ENCODE measurements at places on chromosomes 1 and 21.
A peak's percentile ranks its signal among the peaks of the same experiment; 100 is the strongest.

DNA sequence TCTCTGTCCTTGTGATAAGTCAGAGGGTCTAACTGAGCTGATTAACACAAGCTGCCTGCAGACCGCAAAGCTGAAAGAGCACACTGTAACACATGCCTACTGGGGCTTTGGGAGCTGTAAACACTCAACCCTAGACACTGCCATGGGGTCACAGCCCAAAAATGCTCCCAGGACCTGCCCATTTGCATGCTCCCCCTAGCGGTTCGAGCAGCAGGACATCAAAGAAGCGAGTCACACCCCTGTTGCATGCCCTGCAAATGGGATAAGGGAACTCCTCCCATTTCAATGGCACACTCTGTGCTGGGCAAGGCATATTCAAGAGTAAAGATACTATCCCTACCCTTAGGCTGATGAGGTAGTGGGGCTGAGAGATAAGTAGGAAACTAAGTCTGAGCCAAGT lies 22.8 kb downstream of the LCE3E start:
- DNase-seq: no peak

- DNase-seq: no peak
Observed at GRCh38 chr1:97630948-97631347, 289.9 kb downstream of the DPYD start.

GRCh38 chr1:159188375-159188788 lies 16.3 kb upstream of the ACKR1 start:
- DNase-seq: no peak

DNA sequence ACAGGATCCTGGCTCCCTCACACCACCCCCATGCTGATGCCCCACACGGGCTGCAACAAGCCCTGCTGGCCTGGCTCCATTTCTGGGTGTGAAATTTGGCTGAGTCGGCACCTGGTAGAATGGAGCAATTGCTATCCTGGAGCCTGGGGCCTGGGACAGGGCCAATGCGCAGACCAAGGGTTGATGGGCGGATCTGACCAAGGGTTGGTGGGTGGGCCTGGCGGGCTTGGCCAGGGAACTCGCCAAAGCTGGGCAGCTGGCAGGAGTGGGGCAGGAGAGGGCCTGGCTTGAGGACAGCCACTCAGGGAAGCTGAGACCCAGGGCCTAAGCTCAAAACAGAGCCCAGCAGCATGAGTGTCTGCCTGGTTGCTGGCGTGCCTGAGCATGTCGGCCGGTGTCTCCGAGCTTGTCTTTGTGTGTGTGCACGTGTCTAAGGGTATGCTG lies 70.9 kb upstream of the POU3F1 start:
- DNase-seq: no peak

- DNase-seq: no peak
Observed at GRCh38 chr1:99590578-99591209, 55.2 kb upstream of the PALMD start.

DNA sequence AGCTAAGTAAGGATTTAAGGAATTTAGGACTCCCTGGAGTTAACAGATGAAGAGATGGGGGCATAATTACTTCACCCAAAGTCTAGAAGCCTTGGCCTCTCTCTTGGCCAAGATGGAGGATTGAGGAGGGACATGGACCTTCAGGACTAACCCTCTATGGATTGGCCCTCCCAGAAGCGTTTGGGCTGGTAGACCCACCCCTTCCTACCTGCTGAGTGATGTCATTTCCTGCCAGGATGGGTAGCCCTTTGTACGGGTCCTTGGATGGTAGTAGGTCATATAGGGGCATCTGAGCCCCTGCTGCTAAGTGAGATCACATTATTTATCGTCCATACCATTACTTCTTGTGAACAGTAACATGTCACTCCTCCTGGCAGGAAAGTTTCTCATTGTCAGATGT lies 17.7 kb downstream of the LURAP1 start:
- DNase-seq: no peak

GRCh38 chr1:19220080-19220846 lies 10.2 kb upstream of the UBR4 start:
- no peak for DNase-seq

- no peak for DNase-seq
Observed at GRCh38 chr1:215210167-215210566, 127.6 kb downstream of the KCNK2 start.

GRCh38 chr1:185556561-185556960 lies 177.6 kb upstream of the HMCN1 start:
- DNase-seq: no peak

- DNase-seq: no peak
Observed at GRCh38 chr1:24830680-24831272, 85.5 kb downstream of the CLIC4 start.

GRCh38 chr1:151806170-151806569 lies 951 bp upstream of the LINGO4 start:
- DNase-seq: no peak

- DNase-seq: no peak
Observed at GRCh38 chr1:4655674-4656532, 1.5 kb downstream of the AJAP1 start.

DNA sequence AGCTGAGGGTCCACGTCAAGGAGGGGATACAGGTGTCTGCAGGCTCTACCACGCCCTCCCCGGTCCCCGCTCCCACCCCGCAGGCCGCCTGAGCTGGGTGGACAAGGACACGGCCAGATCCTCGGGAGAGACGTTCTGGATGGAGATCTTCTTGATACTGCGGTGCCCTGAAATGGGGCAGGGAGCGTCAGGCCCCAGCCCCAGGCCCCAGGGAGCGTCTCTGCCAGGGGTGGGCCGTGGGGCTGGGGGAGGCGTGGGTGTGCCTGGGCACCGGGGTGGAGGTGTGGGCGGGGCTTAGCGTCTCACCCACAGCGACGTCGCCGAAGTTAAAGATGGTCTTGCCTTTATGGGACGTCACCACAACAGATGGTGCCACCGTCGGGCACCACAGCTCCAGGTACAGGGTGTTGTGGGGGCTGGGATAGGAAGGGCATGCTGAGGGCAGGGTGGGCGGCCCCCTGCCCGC lies 7.3 kb upstream of the TMEM52 start:
- no peak for DNase-seq

- DNase-seq: no peak
Observed at GRCh38 chr1:34270181-34270580, 93.5 kb downstream of the C1orf94 start.

GRCh38 chr1:38018864-38019343 lies 6.4 kb downstream of the UTP11 start:
- no peak for DNase-seq

DNA sequence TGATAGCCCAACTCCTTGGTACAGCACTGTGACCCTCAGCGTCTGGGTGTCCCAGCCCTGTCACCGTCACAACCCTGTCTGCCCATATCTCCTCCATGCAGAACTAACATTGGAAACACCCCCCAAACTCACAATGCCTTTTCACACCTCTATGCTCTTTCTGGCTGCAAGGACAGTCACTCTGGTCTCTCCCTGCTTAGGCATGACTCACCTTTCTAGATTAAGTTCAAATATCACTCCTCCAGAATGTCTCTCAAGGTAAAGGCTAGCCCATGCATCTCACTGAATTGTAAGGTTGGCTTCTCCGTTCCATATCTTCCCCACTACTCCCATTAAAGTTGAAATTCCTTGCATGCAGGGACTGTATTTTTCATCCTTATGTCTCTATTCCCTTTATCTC lies 17.0 kb upstream of the CAPN8 start:
- no peak for DNase-seq

DNA sequence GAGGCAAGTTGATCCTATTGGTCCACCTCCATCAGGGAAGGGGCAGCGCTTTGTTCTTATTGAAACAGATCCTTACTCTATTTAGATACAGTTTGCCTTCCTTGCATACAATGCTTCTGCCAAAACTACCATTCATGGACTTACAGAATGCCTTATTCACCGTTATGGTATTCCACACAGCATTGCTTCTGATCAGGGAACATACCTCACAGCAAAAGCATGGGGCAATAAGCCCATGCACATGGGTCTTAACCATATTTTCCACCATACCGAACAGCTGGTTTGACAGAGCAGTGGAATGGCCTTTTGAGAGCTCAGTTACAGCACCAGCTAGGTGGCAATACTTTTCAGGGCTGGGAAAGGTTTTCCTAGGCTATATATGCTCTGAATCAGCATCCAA lies 544.8 kb upstream of the ADGRL4 start:
- no peak for DNase-seq

- DNase-seq: no peak
Observed at GRCh38 chr1:37721565-37721964, 29.2 kb downstream of the CDCA8 start.

GRCh38 chr1:183804916-183805841 lies at the start of gene RGL1:
Gene RGL1 (plus strand): TSS chr1:183805120. CDS start chr1:183805298, 178 bp downstream.
- DNase-seq: peak; percentile 2

GRCh38 chr1:51442616-51443015 lies 76.5 kb downstream of the EPS15 start:
- DNase-seq: no peak

DNA sequence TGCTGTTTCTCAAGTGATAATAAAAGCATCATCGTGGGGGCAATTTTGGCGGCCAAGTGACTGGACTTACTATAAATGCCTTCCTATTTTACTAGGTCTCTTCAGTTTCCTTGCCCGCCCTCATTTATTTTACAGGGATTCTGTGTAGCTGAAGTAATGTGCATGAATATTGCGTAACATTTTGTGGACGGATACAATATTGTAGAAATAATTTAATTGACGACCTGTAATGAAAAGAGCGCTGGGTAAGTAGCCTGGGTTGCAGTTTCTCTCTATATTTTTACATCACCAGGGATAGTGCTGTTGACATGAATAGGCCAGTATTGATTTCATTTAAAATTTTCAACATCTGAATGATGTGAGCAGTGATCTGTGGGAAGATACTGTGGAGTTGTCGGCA lies 28.1 kb upstream of the LMO4 start:
- no peak for DNase-seq

DNA sequence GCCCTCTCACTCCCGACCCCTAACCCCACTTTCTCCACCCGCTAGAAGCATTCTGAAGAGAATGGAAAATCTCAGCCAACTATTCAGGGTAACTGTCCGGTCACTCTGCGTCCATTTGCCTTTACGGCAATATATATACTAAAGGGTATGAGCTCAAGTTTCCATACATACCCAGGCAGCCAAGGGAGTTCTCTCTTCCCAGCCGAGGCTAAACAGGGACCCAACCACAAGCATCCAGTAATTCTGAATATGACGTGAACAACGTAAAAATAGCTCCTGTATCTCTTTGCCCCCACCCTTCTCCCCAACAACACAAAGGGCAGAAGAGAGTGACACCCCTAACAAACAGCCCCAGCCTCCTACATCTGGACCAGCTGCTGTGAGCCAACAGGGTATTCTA lies 67.7 kb downstream of the SSBP3 start:
- DNase-seq: no peak

DNA sequence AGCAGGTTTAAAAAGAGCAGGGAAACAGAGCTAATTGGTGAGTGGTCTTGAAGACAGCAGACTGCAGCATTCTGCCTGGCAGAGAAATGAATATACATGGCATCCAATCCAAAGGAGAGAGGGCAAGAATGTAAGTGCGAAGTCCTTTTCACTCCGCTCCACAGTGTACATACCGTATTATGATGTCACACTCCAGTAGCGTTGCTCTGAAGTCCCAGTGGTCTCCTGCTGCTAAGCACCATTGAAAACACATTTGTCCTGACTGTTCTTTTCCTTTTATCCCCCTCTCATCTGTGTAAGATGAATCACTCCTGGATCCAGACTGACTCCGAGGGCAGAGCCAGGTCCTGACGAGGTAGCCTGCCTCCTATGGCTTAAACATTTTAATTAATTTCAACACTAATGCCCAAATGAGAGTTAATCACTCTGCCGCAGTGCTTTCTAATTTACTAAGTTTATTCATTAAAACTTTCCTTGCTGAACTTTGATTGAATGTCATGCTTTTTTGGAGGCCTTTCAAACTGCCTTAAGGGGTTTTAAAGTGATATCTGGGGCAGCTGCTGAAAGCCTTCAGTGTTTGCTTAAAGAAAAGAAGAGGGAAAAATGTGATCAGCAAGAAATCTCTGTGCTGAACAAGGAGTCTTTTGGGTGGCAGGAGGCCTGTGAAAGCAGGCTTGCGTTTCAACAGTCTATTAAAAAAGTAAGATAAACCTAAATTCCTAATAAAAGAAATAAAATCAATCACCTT lies 227.2 kb downstream of the ATG4C start:
- no peak for DNase-seq

DNA sequence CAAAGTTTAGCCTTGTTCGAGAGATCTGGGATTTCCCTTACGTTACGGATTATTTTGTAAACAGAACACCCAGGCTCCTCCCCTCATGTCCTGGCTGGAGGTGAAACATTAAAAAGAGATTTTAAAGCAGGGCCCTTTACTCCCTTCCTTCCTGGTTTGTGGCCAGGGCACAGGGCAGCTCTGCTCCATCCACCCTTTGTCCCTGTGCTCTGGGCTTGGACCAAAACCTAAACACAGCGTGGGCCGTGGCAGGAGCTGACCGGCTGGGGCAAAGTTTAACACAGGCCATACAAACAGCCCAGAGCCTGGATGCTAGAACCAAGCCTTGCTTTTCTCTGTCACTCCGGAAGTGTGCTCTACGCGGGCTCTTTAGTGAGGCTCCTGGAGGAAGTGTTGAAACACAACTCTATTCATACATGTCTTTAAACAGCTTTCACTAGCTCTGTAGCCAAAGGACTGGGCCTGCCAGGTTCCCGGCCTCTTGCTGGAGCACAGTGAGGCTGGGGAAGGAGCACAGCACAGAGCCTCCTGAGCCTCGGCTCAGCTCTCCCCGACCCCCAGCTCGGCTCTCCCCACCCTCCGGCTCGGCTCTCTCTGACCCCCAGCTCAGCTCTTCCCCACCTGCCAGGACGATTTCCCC lies 84.7 kb downstream of the PDE9A start:
- peak; percentile 37 for DNase-seq

DNA sequence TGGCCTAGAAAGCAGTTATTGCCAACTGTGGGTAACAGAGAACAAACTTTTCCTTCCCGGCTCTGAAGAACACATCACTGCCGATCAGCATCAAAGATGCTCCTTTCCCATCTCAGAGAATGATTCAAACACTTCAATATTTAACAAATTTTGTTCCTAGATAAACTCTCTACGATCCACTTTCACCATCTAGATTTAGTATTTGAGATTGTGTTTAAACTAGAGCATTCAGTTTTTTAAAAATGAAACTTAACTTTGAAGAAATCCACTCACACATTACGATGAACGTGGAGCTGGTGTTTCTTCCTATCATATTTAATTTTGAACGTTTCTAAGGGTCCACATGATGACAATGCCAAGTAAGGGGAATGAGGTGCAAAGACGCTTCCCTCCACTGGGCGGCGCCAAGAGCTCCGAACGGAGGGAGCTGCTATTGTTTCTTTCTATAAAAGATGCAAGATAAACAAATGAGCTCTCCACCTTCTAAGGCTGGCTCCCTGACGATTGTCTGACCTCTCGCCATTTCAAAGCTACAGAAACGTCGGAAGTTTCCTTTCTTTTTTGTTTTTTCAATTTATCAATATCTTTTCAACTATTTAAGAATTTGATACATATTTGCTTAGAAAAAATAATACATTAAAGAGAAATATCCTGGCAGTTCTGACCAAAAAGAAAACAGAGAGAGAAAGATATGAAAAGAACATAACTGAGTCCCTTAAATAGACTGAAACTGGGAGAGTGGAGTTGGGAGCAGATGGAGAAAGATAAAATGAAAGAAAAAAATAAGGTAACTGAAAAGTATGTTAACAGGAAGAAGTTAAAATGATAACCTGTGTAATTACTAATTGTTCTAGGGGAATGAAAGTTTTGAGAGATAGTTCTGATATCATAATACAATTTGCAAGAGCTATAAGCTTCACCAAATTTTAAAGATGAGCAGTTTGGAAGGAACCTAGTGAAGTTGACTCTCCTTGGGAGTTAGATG lies 4.4 kb upstream of the BARHL2 start:
- DNase-seq: peak; percentile 51
